ENCODE measurements at places on chromosomes 1 and 21.

DNA sequence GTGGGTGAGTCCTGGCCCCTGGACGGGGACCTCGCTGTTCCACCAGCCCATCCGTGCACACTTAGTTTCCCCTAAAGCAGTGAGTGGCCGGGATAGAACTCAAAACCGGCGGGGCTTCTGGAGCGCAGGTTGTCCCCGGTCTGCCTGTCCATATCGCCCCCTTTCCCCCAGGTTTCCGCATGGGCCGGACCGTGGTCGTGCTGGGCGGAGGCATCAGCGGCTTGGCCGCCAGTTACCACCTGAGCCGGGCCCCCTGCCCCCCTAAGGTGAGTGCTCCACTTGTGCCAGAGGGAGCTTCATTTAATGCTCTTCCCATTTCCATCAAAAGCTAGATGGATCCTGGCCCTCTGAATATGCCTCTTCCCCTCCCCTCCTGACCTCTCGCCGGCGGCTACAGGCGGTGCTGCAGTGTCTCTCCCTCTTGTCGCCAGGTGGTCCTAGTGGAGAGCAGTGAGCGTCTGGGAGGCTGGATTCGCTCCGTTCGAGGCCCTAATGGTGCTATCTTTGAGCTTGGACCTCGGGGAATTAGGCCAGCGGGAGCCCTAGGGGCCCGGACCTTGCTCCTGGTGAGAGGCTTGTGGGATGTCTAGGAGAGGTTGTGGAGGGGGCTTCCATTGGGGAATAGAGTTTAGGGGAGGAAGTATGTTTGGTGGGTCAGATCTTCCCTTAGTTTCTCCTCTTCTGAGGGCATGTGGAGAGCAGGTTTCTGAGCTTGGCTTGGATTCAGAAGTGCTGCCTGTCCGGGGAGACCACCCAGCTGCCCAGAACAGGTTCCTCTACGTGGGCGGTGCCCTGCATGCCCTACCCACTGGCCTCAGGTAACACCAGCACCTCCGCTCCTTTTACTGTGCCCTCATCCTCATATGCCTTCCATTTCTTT, 683 bp downstream of the PPOX start:
- DNase-seq: no peak

GRCh38 chr1:244159646-244160045, 108.6 kb downstream of the ZBTB18 start:
- DNase-seq: no peak

DNA sequence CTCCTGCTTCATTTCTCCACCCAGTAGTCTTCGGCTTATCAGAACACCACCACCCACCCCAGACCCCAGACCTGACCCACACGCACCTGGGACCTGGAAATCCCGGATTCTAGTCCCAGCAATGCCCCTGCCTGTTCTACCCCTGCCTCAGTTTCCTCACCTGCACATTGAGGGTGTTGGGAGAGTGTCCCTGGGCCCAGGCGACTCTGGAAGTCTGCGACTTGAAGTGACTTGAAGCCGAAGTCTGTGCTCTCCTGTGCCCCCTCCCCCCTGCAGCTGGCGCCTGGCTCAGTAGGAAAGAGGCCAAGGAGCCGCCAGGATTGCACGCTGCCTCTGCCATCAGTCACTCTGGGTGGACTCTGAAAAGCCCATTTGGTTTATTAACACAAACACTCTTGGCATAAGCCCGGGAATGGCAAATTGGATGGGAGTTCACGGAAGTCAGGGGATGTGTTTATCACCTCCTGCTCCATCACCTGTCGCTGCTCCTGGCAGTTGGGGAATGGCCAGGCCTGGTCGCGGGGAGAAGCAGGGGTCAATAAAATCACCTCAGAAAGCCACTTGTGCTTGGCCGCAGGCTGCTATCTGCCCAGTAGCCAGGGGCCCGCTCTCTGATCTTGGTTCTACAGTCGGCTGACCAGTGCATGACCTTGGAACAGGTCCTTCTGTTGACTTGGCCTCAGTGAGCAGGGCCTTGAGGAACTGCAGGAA, 132.7 kb downstream of the ACTL8 start:
- no peak for DNase-seq

DNA sequence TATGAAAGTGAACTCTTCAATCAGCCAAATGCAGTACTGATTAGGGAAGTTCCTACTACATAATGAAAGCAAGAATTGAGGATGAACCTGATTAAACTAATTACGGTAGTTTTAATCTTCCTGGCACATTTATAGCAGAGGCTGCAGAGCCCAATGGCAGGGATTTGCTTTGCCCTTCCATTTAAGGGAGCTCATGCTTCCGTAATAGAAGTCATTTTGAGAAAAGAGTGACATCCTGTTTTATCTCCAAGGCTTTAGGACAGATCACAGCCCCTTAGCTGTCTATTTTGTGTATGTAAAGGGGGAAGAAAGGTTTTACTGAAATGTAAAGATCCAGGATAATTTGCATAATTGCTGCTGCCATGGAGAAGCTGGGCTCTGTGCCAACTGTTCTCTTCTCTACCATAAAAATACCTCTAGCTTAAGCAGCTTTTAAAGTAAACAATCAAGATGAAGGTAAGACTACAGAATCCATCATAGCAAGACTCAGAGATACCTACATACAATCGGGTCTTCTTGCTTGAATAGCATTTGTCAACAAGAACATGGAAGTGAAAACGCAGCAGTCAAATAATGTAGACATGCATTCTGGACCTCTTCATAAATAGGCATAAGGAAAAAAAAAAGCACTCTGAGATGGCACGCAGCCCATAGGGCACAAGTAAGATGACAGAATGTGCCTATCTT, 62.5 kb downstream of the ASH1L start:
- DNase-seq: peak; percentile 43

DNA sequence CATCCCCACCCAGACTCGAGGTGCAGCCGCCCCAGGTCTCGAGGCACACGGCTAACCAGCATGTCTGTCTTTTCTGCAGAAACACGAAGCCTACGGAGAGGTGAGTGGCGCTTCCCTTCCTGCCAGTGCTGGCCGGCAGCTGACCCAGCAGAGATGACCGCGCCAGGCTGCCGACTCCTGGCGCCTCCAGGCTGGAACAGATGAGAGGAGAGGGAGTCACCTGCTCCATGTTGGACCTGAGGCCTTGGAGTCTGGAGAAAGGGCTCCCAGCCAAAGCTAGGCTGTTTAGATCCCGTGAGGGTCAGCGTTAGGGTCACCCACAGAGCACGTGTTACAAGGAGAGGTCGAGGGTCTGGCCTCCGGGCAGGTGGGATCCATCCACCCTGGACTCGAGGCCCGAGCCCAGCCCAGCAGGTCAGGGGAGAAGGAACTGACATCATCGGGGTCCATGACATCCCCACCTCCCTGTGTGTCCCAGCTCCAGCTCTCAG, 14.9 kb downstream of the COL6A2 start:
- no peak for DNase-seq

- no peak for DNase-seq
Measured at GRCh38 chr21:26739189-26739588, 106.0 kb downstream of the ADAMTS1 start.

GRCh38 chr1:183600634-183601033, 10.4 kb upstream of the NCF2 start:
- DNase-seq: peak; percentile 52

- peak; percentile 86 for DNase-seq
Measured at GRCh38 chr1:234212764-234213657, 160.2 kb upstream of the COA6 start.

DNA sequence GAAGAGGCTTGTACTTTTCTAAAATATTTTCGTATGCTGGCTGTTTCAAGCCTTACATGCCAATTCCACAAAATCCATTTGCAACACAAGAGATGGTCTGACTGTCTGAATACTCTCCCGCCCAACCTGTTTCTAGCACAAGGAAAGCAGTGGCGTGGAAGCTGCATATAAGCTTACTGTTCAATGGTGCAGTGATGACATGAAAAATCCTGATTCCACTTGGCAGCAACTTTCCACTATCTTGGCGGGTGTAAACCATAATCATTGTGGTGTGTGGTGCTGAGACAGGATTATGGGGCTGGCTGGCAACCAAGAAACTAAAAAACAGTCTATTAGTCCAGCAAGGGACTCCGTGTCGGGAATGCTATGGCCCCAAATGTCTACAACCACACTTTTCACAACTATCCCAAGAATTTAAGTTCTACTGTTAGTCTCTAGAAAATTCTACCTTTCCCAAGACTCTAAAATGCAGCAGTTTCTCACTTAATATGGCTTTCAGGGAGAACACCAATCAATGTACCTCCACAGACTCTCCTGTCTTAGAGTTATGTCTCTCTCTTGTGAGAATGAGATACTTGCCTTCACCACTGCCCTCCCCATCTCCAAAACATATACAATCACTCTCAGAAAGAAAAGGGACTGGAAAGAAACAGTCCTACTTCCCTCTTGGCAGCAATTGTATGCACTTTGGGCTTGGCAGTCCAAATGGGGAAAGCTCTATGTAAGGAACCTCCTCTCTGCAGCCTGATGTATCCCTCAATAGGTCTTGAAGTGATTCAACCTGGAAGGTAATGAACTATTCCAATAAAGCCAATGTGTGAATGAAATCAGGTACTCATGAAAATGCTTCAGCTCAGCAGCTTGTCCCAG, 9.5 kb downstream of the COLGALT2 start:
- DNase-seq: no peak

DNA sequence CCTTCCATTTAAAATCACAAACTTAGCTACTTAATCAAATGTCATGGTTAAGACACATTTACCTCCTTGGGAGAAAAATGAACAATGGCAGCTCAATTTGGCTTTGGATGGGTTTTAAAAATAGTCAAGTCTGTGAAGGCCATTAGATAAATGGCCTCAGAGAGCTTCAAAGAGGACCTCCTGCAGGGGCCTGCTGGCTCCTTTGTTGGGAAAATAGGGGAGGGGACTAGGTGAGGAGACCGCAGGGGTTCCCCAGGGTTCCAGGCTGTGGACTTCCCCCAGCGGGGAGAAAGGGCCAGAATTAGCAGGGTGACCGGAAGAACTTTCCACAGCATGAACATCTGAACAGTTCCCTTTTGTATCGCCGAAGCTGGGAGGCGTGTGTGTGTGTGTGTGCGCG, 3.4 kb upstream of the AJAP1 start:
- no peak for DNase-seq

GRCh38 chr1:218930472-218931241, 243.0 kb upstream of the LYPLAL1 start:
- no peak for DNase-seq

- no peak for DNase-seq
Measured at GRCh38 chr1:28322194-28322593, 6.6 kb upstream of the MED18 start.

- no peak for DNase-seq
Measured at GRCh38 chr21:39048064-39048463, 135.2 kb downstream of the PSMG1 start.

- peak; percentile 26 for DNase-seq
Measured at GRCh38 chr1:150148837-150149270, 862 bp upstream of the PLEKHO1 start.

DNA sequence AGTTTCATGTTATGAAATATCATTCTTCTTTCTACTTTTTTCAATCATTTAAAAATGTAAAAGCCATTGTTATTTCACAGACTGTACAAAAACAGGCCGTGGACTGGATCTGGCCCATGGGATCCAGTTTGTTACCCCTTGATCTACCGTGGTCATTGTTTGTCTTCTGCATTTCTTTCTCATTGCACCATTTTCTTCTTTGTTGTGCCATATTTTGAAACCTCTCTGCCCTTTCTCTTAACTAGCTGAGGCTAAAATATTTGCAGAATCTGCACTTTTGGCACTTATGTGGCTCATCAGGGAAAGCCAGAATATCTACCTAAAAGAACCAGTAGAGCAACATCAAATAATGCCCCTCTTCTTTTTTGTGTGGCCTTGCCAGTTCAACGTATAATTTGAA, 50.5 kb downstream of the DNAJC6 start:
- no peak for DNase-seq

- no peak for DNase-seq
Measured at GRCh38 chr1:223709598-223709997, 2.7 kb upstream of the CAPN2 start.

- DNase-seq: peak; percentile 39
Measured at GRCh38 chr1:173249349-173249748, 42.2 kb upstream of the TNFSF4 start.

DNA sequence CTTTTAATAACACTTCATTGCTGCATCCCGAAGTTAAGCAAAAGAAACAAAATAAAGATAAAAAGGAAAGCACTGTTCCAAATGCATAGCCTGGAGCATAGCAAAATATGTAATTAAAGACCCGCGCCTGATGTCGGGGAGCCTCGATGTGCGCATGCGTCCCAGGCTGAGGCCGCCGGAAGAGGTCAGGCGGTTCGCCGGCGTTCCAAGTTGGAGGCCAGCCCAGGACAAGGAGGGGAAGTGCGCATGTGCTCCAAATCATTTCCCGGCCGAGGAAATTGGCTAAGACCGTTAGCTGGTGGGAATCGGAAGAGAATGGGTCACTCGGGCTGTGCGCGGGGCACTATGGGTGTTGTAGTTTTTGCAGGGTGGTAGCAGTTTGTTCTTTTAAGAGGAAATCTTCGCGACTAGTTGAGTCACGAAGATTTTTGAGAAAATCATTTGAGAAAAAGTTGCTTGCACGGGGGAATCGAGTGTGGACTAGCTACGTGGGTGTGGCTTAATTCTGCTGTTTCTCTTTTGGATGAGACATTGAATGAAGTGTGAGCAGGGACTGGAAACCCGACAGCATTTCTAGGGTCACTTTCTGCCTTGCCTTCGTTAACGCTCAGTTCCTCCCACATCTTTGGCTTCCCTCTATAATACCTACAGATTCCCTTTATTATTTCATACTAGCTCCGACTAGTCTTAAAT, 31.0 kb upstream of the CD1D start:
- peak; percentile 96 for DNase-seq

GRCh38 chr1:228691926-228692325, 43.4 kb upstream of the RHOU start:
- DNase-seq: peak; percentile 51

- peak; percentile 63 for DNase-seq
Measured at GRCh38 chr1:225845571-225846259, 35.8 kb downstream of the EPHX1 start.

GRCh38 chr1:99504287-99504686, 141.6 kb upstream of the PALMD start:
- no peak for DNase-seq

- DNase-seq: peak; percentile 59
Measured at GRCh38 chr21:33966324-33966949, 50.8 kb upstream of the ATP5PO start.

- no peak for DNase-seq
Measured at GRCh38 chr1:227891955-227892488, 55.7 kb downstream of the WNT9A start.

DNA sequence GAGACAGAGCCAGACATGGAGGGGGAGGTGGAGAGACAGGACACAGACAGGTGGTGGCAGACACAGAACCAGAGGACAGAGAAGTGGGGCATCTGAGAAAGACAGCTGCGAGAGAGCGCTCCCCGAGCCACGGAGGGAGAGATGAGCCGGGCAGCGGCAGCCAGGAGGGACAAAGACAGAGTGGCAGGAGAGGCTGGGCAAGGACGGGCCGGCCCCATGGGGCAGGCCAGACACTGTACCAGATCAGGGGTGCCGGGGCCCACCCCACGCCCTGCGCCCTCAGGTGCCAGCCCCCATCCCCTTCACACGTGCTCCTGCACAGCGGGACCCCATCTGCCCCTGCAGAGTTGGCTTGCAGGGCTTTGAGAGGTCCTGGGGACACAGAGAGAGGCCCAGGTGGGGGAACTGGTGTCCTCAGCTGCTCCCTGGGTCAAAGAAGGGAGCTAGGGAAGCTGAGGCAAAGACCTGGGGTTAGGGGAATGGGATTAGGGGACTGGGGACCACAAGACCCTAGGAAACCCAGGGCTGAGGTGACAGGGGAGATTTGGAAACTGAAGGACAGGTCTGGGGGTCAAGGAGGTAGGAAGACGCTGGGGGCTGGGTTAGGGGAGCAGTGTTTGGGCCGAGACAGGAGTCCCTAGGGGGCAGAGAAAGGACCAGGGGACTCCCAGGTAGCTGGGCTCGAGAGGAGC, 643 bp downstream of the FNDC5 start:
- DNase-seq: no peak

GRCh38 chr1:48931506-48932192, 155.0 kb upstream of the BEND5 start:
- DNase-seq: no peak
